Thyroid gland (tissue), 4 donors: ENCODE measurements at places on chromosomes 2 and 18.

GRCh38 chr18:25306671-25307070, 45.3 kb downstream of the ZNF521 start:
- no peak overlapping the region for H3K27ac ChIP-seq
- no peak overlapping the region for H3K4me3 ChIP-seq
- H3K27me3 ChIP-seq, result no peaks in the 10 kb centered on the region
- no peak for DNase-seq
- no peaks in the 10 kb centered on the region for H3K36me3 ChIP-seq
- H3K4me1 ChIP-seq, result no peaks in the 10 kb centered on the region

GRCh38 chr2:177296040-177296439, 31.5 kb upstream of the NFE2L2 start:
- no peaks in the 10 kb centered on the region for H3K27me3 ChIP-seq
- DNase-seq, result no peak
- no peaks in the 10 kb centered on the region for H3K36me3 ChIP-seq
- no peak overlapping the region for H3K27ac ChIP-seq

GRCh38 chr2:155517362-155517761, 815.2 kb downstream of the NR4A2 start:
- no peaks in the 10 kb centered on the region for H3K4me1 ChIP-seq
- DNase-seq, result no peak
- no peak overlapping the region for H3K4me3 ChIP-seq
- no peaks in the 10 kb centered on the region for H3K36me3 ChIP-seq
- H3K27ac ChIP-seq, result no peak overlapping the region

DNA sequence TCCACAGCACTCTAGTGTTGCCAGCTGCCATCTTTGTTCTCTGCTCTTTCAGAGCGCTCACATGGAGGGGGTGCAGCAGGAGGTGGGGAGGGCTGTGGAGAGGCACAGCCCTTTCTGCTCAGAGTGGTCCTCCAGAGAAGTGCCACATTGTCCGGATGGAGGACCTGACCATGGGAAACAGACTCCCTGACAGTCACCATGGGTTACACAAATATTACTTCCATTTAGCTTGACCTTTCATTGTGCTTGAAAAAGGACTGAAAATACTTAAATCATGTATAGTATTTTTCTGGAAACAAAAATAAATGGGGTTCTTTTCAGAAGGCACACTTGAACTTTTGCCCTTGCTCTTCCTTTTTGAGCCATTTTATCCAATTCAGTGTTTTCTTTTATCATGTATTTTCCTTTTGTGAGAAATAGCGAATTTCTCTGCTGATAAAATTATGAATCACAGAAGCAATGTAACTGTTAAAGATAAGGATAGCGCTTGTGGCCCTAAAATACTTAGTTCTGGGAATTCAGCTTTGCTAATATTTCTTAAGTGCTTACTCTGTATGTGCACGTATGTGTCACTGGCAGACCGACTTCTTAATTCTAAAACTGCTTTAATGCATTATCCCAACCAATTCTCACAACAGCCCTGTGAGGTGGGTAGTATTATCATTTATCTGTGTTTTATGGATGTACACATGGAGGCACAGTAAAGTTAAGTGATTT, 34.2 kb downstream of the SPATS2L start:
- H3K36me3 ChIP-seq, result no peaks in the 10 kb centered on the region
- H3K4me1 ChIP-seq, result peaks cover 6% of the 10 kb centered on the region
- H3K27ac ChIP-seq, result no peak overlapping the region
- DNase-seq, result no peak

- H3K27me3 ChIP-seq, result no peaks in the 10 kb centered on the region
- no peak overlapping the region for H3K4me3 ChIP-seq
- H3K36me3 ChIP-seq, result no peaks in the 10 kb centered on the region
- H3K27ac ChIP-seq, result no peak overlapping the region
These were observed 128.6 kb downstream of the TGIF1 start for GRCh38 chr18:3578621-3579020.

- no peak for DNase-seq
- no peak overlapping the region for H3K4me3 ChIP-seq
- H3K27ac ChIP-seq, result no peak overlapping the region
These were observed 49.9 kb downstream of the SOX11 start for GRCh38 chr2:5742126-5742525.

GRCh38 chr2:186611526-186611925, 21.7 kb downstream of the ITGAV start:
- H3K36me3 ChIP-seq, result no peaks in the 10 kb centered on the region
- no peak for DNase-seq
- H3K27me3 ChIP-seq, result no peaks in the 10 kb centered on the region
- no peaks in the 10 kb centered on the region for H3K4me1 ChIP-seq

- no peaks in the 10 kb centered on the region for H3K4me1 ChIP-seq
- H3K27me3 ChIP-seq, result no peaks in the 10 kb centered on the region
- no peak overlapping the region for H3K4me3 ChIP-seq
- DNase-seq, result no peak
- H3K27ac ChIP-seq, result no peak overlapping the region
- H3K36me3 ChIP-seq, result no peaks in the 10 kb centered on the region
These were observed 226.7 kb upstream of the MC4R start for GRCh38 chr18:60599267-60599666.

DNA sequence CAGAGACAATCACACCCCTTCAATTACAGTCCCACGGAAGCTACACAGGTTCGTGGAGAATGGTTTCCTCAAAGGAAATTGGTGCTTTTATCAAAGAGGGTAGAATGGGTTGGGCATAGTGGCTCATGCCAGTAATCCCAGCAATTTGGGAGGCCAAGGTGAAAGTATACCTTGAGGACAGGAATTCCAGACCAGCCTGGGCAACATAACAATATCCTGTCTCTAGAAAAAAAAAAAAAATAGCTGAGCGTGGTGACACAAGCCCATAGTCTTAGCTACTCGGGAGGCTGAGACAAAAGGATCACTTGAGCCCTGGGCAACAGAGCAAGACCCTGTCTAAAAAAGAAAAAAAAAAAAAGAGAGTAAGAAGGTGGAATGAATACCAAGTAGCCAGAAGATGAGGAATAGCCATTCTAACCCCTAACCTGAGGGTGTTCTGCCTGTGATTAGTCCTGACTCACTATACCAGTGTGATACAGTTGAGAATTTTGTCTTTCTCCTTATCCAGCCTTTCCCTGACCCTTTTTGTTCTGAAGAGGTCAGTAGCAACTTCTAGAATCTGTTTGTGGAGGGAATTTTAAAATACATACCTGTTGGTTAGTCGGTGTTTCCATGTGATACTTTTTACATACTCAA, 283.2 kb downstream of the MREG start:
- DNase-seq, result no peak
- H3K27ac ChIP-seq, result no peak overlapping the region
- no peaks in the 10 kb centered on the region for H3K4me1 ChIP-seq

DNA sequence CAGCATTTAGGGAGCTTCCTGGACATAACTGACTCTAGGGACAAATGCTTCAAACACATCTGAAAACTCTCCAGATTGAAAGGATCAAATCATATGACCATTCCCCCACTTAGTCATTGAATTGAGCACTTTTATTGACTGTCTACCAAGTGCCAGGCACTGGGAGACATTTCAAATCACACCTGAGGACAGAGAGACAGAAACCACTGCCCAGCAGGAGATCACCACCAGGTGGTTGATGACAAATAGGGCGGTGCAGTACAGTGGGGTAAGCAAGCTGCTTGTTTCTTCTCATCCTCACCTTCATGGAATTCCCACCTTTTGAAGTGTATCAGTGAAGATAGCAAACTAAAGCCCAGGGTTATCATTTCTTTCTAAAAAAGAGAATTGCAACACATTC, 19.0 kb upstream of the CXCR4 start:
- H3K27me3 ChIP-seq, result no peaks in the 10 kb centered on the region
- H3K36me3 ChIP-seq, result no peaks in the 10 kb centered on the region
- H3K4me1 ChIP-seq, result no peaks in the 10 kb centered on the region

DNA sequence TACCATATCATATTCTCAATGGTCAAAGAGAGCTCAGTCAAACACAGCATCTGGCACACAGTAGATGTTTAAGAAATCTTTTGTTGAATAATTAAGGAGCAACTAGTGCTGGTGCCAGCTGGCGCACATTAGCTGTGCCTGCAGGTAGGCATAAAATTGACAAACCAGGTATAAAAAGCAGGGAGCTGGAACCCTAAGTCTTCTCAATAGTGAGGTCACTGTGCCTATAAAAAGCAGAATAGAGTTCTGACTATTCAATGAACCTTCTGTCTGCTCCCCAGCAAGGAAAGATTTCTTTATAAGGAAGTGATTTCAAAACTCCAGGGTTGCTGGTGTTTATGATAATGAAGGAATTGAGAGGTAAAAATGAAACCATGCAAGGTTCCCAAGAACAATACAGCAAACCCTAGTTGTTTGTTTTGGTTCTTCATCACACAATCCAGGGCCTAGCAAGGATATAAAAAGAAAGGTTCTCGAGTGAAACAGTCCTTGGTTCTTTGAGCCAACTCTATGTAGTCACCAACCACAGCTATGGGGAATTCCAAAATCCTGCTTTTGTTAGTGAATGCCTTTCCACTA, 76.1 kb downstream of the THADA start:
- no peak overlapping the region for H3K4me3 ChIP-seq
- no peaks in the 10 kb centered on the region for H3K27me3 ChIP-seq
- H3K36me3 ChIP-seq, result no peaks in the 10 kb centered on the region
- peaks cover 26% of the 10 kb centered on the region for H3K4me1 ChIP-seq
- H3K27ac ChIP-seq, result peak overlapping the region; percentile 86

GRCh38 chr2:196413821-196414274, 225.7 kb upstream of the CCDC150 start:
- H3K36me3 ChIP-seq, result no peaks in the 10 kb centered on the region
- H3K27me3 ChIP-seq, result no peaks in the 10 kb centered on the region
- H3K4me3 ChIP-seq, result no peak overlapping the region
- H3K4me1 ChIP-seq, result no peaks in the 10 kb centered on the region
- no peak for DNase-seq

DNA sequence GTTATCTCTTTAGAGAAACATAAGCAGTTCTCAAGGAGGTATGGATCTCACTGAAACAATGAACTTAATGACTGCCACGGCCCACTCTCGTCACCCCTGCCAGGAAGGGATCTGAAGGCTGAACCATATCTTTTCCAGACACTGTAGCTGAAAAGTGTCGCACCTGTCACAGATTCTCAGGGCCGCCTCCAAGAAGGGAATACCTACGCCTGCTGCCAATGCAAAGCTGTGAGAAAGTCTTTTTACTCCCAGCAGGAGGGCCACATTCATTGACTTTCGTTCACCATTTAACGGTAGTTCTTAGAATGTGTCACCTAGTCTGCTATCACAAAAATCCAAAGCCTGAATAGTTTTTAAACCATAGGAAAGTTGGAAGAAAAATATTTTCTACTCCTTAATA, 66.7 kb upstream of the SH3BP4 start:
- H3K4me3 ChIP-seq, result no peak overlapping the region
- no peaks in the 10 kb centered on the region for H3K36me3 ChIP-seq
- DNase-seq, result no peak
- H3K27ac ChIP-seq, result no peak overlapping the region
- no peaks in the 10 kb centered on the region for H3K27me3 ChIP-seq

DNA sequence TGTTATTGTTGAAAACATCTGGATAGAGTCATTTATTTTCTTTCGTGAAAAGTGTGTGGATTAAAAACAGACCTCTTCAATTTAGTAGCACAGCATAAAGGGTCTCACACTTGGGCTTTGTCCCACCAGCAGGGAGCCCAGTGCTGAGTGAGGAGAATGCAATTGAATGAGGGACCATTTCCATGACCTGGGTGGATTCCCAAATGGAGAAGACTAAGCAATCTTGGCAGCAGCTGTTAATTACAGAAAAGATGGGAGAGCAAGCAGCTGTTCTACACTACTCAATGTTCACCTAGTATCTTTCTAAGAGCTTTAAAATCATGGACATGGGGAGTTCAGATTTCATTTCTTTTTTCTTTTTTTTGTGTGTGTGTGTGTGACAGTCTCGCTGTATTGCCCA, 121.8 kb upstream of the FN1 start:
- H3K4me3 ChIP-seq, result no peak overlapping the region
- no peak for DNase-seq
- H3K4me1 ChIP-seq, result no peaks in the 10 kb centered on the region
- no peaks in the 10 kb centered on the region for H3K27me3 ChIP-seq

GRCh38 chr2:953408-953807, 2.8 kb downstream of the SNTG2 start:
- H3K4me1 ChIP-seq, result peaks cover 4% of the 10 kb centered on the region
- no peaks in the 10 kb centered on the region for H3K27me3 ChIP-seq
- no peak overlapping the region for H3K4me3 ChIP-seq
- no peak overlapping the region for H3K27ac ChIP-seq
- DNase-seq, result no peak
- no peaks in the 10 kb centered on the region for H3K36me3 ChIP-seq

DNA sequence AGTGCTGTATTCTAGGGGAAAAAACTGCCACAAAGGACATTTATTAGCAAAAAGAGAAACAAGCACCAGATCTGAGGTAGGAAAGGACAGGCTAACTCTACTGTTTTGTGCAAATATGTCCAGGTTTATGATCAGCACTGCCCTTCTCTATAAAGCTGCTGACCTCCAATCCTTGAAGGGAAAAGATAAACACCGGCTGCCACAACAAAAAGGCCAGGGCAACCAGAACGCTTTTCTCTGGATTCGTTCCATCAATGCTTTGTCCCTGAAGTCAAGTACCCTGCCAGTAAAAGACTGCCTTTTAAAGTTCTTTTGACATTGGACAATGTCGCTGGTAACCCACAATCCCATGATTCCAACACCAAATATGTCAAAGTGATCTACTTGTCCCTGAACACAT, 21.0 kb downstream of the SMAD2 start:
- H3K27me3 ChIP-seq, result no peaks in the 10 kb centered on the region
- DNase-seq, result no peak
- no peaks in the 10 kb centered on the region for H3K36me3 ChIP-seq
- peaks cover 36% of the 10 kb centered on the region for H3K4me1 ChIP-seq
- no peak overlapping the region for H3K4me3 ChIP-seq

DNA sequence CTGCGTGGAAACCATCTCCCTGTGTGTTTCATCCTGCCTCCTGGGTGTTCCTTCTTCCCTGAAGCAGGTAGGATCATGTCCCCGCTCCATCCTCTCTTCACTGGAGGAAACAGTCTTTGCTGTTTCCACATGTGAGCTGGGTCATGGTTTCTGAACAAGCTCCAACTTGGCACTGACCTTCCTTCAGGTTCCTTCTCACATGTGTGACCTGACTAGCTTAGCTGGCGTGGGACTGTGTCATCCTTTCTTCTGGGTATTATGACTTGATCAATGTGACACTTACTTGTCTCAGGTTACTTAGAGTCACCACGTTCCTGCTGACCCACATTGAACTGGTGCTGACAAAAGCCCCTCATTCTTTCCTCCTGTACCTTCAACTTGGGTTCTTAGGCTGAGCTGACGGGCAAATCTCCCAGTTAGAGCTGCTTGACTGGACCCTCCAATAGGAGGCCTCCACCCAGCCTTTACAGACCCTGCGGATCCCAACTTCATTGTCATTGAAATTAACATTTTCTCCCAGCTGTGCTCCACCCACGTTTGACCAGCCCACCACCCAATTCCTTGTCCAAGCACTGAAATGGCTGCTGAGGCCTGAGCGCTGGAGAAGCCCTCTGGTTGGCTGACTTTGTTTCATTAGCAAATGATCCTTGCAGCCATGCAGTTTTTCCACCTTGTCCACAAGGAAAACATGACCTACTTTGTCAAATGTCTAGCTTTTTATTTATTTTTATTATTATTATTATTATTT, 128.1 kb downstream of the DDX1 start:
- H3K36me3 ChIP-seq, result no peaks in the 10 kb centered on the region
- H3K27me3 ChIP-seq, result no peaks in the 10 kb centered on the region
- H3K27ac ChIP-seq, result no peak overlapping the region
- H3K4me1 ChIP-seq, result no peaks in the 10 kb centered on the region
- no peak overlapping the region for H3K4me3 ChIP-seq
- no peak for DNase-seq
